ENCODE measurements at places on chromosomes 3 and 15.

GRCh38 chr3:115688418-115688817 is 65.1 kb downstream of the GAP43 start:
- DNase-seq, result no peak

DNA sequence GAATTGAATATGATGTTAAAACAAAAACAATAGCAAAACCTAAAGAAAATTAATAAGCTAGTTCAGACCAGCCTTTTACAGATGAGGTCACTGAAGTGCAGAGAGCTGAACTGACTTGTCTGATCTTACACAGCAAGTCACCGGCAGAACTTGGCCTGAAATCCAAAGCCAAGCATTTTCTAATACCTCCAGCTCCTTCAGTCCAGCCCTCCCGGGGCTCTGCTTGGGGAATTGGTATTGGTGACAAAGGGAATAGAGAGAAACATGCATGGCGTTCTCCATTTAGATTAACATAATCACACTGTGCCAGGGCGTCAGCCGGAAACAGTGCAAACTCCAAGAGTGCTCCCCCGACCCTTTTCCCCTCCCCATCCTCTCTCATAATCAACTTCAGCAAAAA is 14.1 kb upstream of the ZSCAN2 start:
- no peak for DNase-seq

DNA sequence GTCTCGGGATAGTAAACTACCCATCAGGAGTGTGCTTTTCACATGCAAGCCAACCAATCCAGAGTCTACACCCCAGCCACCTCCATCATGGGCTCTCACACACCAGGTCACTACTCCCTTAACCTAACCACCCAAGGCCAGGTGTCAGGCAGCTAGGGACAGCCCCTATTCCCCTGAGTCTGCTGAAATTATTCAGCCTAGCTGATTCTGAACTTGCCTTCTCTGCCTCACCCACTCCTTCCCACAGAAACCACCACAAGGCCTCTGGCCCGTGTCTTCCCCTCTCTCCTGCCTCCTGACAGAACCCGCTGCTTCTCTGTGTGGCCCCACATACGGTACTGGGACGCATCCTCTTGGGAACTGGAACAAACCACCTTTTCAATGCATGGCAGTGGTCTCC is 82.1 kb downstream of the PCSK6 start:
- no peak for DNase-seq

DNA sequence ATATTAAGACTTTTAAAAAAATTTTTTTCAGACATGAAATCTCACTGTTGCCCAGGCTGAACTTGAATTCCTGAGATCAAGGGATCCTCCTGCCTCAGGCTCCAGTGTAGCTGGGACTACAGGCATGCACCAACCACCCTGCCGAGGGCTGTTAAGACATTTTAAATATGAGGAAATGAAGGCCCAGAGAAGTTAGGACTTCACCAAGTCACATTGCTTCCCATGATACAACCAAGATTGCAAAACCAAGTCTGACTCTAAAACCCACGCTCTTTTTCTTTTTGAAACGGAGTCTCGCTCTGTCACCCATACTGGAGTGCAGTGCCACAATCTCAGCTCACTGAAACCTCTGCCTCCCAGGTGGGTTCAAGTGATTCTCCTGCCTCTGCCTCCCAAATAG is 28.0 kb downstream of the PTPN9 start:
- no peak for DNase-seq

- no peak for DNase-seq
Measured at GRCh38 chr15:74289671-74290070, 53.5 kb downstream of the CCDC33 start.

- no peak for DNase-seq
Measured at GRCh38 chr3:103055021-103055520, 620.3 kb downstream of the ZPLD1 start.

- no peak for DNase-seq
Measured at GRCh38 chr3:62184559-62184958, 188.8 kb downstream of the FEZF2 start.

DNA sequence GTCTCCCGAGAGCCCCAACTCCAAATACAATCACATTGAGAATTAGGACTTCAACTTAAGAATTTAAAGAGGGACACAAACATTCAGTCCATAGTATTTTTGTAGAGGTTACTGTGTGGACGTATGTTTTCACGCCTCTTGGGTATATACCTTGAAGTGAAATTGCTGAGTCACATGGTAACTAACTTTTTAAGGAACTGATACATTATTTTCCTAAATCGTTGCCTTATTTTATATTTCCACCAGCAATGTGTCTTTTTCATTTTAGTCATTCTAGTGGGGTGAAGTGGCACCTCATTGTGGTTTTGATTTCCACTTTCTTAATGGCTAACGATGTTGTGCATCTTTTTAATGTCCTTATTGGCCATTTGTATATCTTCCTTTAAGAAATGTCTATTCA is 11.8 kb downstream of the PARP15 start:
- DNase-seq, result no peak
